NCI-H526 treated with DMSO at 0.1 percent for 48 hours (cell line): ENCODE measurements at places on chromosomes 12 and 14.

- peak; percentile 39 for DNase-seq
Measured at GRCh38 chr14:69726761-69727511, 40.0 kb upstream of the SRSF5 start.

DNA sequence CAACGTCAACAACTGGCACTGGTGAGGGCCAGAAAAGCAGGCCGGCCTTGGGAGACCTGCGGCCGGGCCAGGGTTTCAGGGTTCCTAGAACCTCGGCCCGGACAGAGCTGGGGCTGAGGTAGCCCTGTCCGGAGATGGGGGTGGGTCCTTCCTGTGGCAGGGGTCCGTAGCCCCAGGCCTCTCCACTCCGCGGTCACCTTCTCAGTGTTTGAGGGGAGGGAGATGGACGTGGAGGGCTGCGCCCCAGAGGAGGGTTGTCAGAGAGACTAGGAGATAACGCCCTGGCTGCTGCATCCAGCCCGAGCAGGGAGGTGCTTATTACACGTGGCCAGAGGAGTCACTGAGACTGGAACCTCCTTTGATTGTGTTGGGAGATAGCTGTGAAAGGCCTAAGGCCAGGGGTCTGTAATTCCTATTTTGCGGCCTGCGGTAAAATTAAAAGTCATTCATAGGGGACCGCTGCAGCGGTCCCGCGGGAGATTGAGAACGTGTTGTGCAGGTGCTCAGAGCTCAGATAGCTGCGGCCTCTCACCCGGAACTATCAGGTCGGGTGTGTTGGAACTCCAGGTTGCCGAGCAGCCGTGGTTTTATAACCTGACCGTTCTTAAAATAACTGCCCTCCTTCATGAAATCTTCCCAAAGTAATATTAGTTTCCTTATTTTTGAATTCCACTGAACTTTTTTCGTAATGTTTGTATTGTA lies 507 bp downstream of the AHSA1 start:
- peak; percentile 26 for DNase-seq

GRCh38 chr12:85617307-85618091 lies 218.7 kb downstream of the RASSF9 start:
- no peak for DNase-seq

GRCh38 chr12:122079532-122080081 lies 1.1 kb downstream of the MLXIP start:
- no peak for DNase-seq

DNA sequence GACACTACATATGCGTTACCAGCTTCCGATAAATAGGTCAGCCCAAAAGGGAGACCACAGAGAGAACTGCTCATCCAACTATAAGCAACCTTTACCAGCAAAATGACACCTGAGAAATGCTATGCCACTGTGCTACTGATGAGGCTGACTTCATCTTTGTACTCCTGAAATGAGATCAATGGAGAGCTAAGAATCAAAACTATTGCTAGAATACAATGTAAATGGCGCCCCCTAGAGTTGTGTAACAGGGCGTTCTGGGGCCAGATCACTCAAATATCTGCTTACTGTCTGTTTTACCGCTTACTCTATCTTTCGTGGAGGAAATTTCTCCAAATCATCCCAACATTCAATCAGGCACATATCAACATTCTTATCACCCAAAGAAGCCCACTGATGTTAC lies 4.6 kb downstream of the ZNF384 start:
- DNase-seq: peak; percentile 4

DNA sequence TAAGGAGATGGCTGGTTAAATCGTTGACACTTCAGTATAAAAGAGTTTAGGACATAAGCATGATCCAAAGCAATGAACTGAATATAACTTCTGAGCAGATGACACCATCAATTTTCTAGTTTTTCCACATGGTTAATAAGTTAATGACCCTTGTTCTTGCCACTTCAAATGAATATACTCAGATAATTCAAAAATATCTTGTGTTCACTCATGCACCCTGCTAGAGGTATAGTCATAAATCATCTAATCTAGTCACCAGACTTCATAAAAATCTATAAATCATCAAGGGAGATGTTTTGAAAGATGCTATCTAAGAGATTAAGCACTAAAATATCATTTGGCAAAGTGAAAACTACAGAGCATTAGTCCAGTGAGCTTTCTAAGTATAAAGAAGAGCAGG lies 131.9 kb downstream of the MDGA2 start:
- no peak for DNase-seq

DNA sequence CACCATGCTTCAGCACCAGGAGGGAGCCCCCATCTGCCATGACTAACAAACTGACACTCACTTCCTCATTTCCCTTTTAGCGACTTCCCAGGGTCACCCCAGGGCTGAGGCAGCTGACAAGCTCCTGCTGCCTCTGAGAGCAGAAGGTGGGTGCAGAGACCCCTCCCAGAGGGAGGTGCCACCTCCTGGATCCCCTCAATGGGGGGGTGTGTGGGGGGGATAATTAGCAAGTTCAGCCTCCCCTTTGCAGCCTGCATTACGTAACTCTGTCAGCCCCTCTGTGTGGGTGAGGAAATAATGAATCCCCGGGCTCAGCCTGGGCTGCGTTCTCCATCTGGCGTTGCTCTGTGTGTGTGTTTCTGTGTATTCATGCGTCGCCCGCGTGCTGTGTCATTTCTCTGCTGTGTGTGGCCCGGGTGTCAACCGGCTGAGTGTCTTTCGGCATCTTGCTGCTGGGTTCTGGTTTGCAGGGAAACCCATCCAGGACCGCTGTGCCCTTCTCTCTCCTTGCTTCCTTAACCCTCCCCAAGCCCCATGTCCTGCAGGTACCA lies 28.0 kb downstream of the NOS1 start:
- no peak for DNase-seq

GRCh38 chr12:102043928-102044327 lies 17.9 kb downstream of the WASHC3 start:
- no peak for DNase-seq

DNA sequence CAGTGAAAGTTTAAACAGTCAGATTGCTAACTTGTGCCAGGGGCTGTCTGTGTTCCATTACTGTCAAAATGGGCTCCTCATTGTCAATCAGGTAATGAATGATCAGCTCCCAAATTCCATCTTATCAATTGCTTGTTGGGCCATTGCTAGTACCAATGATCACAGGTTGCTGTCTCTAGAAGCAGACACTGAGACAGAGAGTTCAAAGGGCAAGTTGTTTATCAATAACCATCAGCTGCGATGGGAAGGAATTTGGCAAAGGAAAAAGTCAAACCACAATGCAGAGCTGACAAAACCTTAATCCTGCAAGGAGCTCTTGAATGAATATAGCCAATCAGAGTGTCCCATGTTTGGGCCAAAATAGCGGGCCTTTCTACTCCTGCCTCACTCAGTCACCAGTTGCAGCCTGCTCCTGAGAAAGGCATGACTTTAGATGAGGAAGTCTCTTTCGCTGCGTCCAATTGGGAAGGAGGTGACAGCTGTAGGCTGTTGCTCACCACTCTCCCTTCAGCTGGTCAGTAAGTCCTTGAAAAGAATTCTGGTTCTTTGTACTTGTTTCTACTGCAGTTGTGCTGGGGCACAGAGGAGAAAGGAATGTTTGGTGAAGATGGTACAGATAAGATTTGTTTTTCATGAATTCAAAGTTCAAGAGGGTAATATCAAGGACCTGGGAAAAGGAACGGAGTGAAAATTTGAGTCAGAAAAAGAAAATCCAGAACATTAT lies 179.2 kb upstream of the PDE3A start:
- no peak for DNase-seq

GRCh38 chr12:45231515-45232145 lies 15.7 kb downstream of the ANO6 start:
- no peak for DNase-seq

DNA sequence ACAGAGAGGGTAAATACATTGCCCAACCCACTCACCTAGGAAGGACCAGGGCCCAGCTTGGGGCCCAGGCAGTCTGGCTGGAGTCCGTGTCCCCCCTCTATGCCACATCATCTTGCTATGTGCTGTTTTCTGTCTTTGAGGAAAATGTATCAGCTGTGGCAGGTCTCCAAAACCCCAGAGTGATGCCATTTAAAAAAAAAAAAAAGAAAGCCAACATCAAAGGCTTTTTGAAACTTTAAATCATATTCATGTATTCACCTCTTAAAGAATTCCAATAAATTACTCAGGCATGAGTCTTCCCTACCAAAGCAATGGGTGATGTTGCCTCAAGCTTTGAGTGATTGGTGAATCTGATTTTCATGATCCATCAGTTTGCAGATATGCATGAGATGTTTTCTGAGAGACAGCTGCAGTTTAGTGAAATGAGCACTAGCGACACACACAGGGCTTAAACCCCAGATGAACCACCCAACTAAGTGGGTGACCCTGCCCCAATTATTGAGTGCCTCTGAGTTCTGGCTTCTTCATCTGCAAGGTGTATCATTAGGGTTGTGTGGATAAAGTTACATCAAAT lies 6.1 kb downstream of the KRT81 start:
- no peak for DNase-seq

GRCh38 chr14:61380984-61381383 lies 59.6 kb downstream of the PRKCH start:
- DNase-seq: no peak

GRCh38 chr12:41466300-41466699 lies 278.2 kb downstream of the PDZRN4 start:
- DNase-seq: no peak

DNA sequence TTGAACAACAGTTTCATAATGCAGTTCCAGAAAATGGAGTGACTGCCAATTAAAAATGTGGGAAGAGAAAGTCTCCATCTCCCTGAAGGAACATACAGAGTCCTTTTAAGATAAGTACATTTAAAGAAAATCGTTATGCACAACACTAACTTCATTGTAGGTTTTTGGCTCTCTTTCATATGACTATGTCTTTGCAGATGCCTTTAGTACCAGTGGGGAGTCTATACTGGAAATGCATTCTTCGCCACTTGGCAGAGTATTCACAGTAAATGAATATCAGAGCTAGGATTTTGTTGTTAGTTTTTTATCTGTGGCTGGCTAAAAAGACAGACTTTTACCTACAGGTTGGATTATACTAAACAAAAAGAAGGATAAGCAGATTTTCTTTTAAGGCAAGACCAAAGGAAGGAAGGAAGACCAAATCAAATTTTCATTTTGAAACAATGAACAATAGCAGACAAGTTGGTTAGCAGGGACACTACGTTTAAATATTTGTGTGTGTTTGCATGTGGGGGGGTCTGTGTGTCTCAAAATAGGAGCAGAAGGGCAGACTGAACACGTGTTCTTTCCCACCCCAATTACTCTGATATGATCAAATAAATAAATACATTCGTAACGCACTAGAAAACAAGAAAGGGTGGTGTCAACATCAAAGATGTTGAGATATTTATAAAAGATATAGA lies 124.5 kb downstream of the BTG1 start:
- peak; percentile 76 for DNase-seq

DNA sequence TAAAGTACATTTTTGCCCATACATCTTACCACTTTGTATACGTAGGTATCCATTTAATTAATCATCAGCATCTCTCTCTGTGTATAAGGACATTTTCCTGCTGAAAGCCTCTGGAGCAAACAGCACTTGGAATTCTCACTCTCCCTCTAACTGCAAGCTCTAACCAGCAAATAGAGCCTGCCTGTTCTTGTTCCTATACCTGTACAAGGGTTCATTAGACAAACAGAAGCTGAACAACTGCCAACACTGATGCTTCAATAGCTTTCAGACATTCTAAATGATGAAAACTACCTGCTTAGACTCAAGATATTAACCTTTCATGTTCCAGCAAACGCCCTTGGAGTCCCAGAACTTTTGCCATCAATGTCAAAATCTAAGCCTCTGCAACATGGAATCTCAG lies 98.0 kb downstream of the KCNH5 start:
- no peak for DNase-seq

DNA sequence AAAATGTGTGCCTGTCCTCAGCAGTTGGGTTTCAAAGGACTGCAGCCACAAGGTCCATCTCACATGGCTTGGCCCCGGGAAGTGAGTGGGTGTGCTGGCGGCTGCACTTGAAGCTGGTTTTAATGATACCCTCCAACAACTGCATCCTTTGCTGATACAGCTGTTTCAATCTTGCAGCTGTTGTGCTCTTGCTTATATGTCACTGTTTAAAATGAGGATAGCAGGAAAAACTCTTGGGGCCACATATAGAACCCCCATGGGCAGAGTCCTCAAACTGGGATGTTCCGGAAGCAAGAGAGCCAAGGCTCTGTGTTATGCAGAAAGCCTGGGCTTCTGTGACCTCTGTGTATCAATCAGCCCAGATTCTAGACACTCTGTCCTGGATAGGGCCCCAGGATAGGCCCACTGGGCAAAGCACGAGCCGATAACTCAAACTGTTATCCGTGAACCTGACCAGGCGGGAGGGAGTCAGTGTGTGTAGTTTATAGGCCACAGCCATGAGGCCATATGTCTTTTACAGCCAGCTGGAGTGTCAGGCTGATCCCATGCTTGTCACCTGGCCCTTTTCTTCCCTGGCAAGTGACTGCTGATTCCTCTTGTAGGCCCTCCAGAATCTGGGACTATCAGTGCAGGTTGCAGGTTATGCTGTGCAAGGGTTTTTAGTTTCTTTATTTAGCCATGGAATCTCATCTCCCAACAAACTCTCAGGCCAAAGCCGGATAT lies 74.3 kb downstream of the SSPN start:
- no peak for DNase-seq

- no peak for DNase-seq
Measured at GRCh38 chr12:49750027-49750995, 9.0 kb downstream of the TMBIM6 start.

DNA sequence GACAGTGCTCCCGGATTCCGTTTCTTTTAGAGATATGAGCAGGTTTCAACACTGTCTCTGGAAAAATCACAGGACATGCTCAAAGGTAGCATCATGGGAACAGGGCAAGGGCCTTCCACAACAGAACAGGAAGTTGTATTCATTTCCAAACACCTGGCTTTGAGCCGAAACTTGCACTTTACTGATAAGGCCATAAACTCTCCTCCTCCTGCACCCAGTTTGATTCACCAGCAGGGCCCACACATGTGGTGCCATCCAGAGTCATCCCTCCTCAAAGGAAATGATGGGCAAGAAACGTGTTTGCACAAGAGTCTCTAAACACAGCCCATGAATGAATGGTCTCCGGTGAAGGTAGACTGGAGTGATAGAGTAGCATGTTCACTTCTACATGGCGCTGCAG lies 268.4 kb upstream of the FKBP4 start:
- DNase-seq: no peak

- DNase-seq: peak; percentile 58
Measured at GRCh38 chr12:121579981-121580868, 598 bp downstream of the KDM2B start.

DNA sequence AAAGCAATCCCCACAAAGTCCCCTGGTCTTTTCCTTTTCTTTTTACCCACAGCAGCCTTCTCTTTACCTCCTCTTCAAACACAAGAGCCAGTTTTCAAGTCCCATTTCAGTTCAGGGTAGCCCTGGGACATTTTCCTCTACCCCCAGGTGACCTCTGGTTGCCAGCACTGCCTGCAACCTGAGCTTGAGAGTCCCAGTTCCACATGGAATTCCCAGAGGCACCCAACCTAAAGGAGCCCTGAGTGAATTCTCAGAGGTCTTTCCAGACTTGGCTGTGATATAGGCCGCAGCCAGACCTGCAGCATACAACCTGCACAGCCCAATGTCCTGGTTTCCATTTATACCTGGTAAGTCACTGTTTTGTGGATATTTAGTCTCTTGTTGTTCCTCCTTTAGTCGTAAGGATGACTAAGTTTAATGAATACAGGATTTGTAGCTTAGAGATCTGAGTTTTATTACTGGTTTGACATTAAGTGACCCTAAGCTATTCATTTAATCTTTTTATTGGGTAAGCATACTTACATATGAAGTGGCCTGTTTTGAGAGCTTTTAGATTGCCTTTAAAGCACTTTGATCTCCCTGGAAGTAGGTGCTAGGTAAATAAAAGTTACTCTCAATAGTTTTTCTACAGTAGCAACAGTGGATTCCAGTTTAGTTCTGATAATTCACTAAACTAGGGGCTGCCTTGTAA lies 159.8 kb downstream of the TGFB3 start:
- DNase-seq: no peak

- DNase-seq: no peak
Measured at GRCh38 chr14:104519721-104520120, 59.8 kb upstream of the C14orf180 start.
